ENCODE measurements at places on chromosomes 1 and 21.
A peak's percentile ranks its signal among the peaks of the same experiment; 100 is the strongest.

- no peak for DNase-seq
These were observed 53.0 kb downstream of the CRB1 start for GRCh38 chr1:197320991-197321531.

GRCh38 chr1:9253004-9253403, 18.4 kb downstream of the H6PD start:
- no peak for DNase-seq

DNA sequence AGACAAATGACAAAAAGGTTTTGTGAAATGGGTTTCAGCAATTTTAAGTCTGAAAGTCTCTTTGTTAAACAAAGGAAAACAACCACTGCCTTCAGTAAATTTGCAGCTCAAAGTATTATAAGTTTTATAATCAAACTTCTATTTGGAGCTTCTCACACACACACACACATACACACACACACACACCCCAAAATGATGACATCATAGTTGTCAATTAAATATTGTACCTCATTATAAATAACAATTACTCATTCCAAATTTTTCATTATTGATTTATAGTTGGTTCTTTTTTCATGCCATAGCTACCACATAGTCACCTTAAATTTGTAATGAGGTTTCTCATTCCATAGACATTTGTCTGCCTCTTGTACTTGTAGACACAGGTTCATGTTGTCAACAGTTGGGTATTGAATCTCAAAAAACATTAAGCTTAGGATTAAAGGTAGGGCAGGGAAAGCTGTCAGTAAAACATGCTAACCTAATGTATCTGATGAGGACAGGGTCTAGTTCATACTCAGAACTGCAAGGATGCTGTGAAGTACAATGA, 2.4 kb upstream of the SERTAD4 start:
- DNase-seq: no peak

DNA sequence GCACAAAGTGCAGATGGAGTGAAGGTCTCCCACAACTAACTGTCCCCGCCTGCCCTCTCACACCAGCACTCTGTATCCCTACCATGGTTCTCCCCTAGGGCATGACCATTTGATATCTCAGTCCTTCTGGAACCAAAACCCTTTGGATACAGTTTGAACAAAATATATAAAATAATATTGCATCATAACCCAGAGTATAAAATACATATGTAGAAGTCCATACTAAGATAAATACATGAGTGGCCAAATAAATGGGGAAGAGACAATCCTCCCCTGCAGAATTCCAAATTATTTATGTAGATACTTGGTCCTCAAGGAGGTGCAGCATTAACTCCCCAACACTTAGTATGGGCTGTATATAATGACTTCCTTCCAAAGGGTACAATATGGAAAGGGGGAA, 207.4 kb downstream of the RRAGC start:
- DNase-seq: no peak

DNA sequence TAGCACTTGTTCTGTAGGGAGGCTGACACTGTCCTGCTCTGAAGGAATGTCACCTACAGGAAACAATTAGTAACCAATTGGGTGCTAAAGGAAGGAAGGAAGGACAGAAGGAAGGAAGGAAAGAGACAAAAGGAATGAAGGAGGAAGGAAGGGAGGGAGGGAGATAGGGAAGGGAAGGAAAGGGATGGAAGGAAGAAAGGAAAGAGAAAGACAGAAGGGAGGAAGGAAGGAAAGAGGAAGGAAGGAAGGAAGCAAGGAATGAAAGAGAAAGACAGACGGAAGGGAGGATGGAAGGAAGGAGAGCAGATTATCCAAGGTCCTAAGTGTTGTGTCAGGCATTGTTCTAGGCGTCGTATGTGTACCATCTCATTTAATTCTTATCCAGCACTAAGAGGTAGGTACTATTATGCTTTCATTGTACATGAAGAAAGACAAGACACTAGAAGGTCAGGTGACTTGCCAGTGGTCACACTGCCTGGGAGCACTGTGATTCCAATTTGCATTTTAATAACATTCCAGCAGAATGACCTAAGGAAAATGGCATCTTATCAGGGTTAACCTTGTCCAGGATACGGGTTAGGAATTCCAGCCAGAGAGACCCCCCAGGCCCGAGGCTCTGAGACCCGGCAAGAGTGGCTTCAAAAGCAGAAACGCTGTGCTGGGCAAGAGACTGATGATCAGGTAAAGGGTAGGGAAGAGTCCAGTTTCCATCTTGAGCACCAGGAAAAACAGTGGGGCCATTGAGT, 29.6 kb downstream of the CLIC6 start:
- no peak for DNase-seq

DNA sequence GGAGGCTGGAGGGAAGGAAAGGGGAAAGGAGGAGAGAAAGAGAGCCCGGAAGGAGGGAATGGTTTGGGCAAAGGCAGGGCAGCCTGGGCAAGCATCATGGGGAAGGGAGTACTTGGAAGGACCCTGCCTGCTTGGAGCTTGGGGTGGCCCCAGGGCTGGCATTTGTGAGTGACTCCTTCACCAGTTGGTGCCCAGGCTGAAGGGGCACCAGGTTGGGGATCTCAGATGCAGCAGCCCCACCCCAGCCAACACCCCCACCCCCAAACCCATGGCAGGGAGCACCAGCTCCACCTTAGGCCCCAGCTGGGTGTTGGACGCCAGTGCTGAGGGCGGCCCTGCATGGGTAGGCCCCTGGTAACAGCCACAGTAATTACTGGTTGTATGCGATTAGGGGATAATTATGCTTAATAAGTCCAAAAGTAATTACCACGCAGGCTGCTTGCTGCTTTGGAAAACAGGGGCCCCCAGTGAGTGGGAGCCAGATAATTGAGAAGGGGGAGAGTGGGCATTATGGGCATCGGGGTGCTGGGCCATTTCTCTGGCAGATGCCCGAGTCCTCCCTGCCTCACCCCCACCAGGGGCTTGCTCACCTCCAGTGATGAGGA, 78.3 kb downstream of the VWA5B1 start:
- no peak for DNase-seq

- no peak for DNase-seq
These were observed 3.4 kb downstream of the KRTAP10-11 start for GRCh38 chr21:44649521-44650100.

DNA sequence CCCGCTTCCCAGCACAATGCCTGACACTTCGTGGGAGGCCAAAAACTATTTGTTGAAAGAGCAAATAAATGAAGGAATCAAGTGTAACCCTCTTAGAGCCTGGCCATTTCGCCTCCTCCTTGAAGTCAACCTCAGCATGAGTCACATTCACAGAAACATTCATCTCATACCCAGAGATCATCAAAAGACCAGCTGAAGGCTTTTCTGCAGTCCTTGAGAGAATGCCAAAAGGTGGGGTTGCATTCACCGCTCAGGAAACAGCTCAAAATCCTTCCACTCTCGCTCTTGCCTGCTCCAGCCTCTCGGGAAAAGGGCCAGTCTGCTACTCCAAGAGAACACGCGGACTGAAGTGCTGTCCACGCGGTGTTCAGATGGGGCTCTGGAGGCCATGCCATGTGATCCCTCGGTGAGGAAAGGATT, 90.0 kb downstream of the VWA5B1 start:
- DNase-seq: no peak

- peak; percentile 28 for DNase-seq
These were observed 18.3 kb downstream of the PPT1 start for GRCh38 chr1:40078512-40079333.

GRCh38 chr1:116148967-116149366, 37.8 kb downstream of the MAB21L3 start:
- DNase-seq: no peak

DNA sequence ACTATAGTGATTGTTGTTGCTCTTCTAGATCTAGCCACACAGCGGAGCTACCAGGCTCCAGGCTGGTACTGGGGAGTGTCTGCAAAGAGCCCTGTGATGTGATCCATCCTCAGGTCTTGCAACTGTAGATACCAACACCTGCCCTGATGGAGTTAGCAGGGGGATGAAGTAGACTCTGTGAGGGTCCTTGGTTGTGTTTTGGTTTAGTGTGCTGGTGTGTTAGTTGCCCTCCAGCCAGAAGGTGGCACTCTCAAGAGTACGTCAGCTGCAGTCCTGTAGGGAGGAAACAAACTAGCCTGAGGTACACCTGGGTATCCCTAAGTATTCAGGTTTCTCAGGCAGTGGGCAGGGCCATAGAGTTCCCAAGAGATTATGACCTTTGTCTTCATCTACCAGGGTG, 81.2 kb upstream of the TMPRSS2 start:
- DNase-seq: no peak

GRCh38 chr21:22898051-22898665, 1899.9 kb downstream of the NCAM2 start:
- DNase-seq: no peak

DNA sequence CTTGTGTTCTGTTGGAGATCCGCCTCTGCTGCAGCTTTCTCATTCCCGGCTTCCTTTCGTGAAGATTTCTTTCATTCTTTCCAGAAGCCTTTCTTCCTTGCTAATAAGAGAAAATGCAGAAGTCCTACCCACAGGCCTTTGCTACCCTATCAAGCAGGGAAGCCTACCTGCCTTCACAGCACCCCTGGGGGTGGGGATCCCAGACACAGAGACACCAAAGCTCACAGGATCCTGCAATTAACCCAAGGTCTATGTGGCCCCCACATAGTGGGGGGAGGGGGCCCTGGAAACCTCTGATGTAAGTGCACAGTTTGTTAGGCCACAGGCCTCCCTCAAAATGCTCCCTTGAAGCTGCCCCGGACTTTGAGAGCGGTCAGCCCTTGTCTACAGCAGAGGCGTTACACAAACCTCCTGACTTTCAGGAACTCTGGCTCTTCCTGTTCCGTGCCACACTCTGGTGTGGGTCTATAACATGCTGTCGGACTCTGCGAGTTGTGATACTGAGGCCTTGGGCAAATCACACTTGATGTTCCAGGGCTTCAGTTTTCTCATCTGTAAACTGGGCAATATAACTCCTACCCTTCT, 31.2 kb downstream of the NKAIN1 start:
- no peak for DNase-seq

DNA sequence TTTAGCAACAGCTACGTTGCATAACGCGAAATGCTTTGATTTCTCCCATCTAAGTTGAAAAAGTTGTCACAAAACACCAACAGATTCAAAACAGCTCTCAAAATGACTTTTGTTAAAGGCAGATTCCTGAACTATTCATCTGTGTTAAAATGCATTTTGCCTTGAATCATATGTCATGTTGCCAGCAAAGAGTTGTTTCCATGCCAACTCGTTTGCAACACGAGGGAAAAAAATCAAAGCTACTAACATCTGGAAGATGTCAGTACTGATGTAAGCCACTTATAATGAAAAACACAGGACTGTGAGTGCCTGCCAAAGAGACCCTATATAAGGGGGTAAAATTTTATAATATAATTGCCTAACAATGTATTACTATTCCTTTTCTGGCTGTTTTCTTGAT, 182.7 kb upstream of the PTBP2 start:
- no peak for DNase-seq

GRCh38 chr1:59429656-59430055, 132.8 kb downstream of the FGGY start:
- DNase-seq: no peak

GRCh38 chr21:14712121-14712715, 166.1 kb upstream of the SAMSN1 start:
- no peak for DNase-seq

- no peak for DNase-seq
These were observed 195.3 kb downstream of the ZBTB18 start for GRCh38 chr1:244246334-244246733.

- no peak for DNase-seq
These were observed 61.9 kb downstream of the HSPA13 start for GRCh38 chr21:14321042-14321441.

DNA sequence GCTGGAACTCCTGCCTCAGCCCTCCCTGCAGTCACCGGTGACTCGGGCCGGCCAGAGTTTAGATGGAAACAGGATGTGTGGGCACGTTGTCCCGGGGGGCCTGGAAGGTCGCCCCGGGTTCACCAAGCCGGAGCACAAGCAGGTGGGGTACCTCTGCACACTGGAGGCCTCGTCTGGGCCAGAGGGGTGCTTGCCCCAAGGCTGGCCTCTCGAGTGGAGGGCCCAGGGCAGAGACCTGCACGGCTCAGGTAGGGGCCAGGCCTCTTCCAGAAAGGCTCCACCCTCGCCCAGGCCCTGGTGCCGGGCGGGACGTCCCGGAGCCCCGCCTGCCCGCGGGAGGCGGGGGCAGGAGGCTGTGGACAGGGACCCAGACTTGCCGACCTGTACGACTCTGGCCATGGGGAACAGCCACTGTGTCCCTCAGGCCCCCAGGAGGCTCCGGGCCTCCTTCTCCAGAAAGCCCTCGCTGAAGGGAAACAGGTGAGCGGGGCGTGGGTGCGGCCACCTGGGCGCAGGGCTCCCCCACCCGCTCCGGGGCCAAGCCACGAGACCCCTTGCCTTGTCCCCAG, at the start of gene PLEKHN1:
Gene PLEKHN1 (plus strand): TSS at position 348 of the 569 bp plus-strand sequence. CDS start 50 bp downstream, at position 398.
- no peak for DNase-seq

DNA sequence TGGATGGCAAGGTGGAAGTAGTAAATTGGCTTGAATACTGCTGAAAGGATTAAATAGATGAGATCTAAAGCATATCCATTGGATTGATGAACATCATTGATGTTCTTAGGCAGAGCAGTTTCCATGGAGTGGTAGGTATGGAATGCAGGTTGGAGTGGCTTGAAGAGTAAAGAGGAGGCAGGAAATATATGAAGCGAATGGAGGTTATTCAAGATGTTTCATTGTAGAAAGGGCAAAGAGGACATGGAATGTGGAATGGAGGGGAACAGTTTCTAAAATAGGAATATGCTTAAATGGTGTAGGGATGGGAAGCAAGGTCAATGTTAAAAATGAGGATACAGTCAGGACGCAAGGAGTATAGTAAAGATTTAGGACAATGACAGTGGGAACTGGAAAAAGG, 6.1 kb downstream of the OSBPL9 start:
- no peak for DNase-seq

DNA sequence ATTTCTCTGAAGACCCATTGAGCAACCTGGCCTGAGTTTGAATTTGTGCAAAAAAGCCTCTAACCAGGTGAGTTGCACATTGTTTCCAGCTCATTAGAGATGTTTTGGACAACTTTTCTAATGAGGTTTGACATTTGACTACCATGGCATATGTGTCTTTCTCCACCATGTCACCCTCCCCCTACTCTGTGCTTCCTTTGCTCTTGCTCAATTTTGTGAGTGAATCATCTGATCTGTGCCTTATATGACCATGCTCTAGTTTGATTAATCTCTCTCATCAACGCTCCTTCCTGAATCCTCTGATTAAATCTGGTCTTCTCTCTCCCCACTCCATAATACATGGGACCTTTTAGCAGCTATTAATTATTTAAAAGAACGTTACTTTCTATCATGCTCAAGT, 144.8 kb upstream of the SAMSN1 start:
- no peak for DNase-seq

DNA sequence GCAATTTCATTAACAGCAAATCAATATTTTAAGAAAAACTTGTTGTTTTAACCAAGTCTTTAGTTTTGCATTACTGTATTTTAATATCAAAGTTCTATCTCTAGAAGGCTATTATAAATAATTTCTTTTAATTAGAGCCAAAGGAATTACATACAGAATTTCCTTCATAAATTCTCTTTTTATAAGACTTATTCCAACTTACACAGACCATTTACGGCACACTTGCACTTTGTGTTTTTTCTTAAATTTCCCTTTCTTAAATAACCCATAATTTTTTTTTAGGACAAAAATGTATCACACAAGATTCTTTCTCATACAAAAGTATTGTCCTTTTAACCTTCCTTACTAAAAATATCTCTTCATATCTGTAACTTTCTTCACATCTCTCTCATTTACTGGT, 458.5 kb upstream of the CHRM3 start:
- no peak for DNase-seq
